ENCODE measurements at places on chromosomes 16 and 17.

DNA sequence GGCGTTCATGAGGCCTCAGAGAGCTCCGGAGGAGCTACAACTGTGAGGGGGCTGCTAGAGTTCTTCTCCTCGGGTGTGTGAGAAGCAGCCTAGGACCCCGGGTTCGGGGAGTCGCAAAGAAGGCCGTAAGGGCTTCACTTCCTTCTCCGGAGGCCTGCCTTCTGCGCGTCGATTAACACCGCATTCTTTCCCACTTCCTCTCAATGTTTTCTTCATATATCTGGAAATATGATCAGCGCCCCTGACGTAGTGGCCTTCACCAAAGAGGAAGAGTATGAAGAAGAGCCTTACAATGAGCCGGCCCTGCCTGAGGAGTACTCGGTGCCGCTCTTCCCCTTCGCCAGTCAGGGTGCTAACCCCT, 449 bp downstream of the SMCR8 start:
- DNase-seq = no peak

DNA sequence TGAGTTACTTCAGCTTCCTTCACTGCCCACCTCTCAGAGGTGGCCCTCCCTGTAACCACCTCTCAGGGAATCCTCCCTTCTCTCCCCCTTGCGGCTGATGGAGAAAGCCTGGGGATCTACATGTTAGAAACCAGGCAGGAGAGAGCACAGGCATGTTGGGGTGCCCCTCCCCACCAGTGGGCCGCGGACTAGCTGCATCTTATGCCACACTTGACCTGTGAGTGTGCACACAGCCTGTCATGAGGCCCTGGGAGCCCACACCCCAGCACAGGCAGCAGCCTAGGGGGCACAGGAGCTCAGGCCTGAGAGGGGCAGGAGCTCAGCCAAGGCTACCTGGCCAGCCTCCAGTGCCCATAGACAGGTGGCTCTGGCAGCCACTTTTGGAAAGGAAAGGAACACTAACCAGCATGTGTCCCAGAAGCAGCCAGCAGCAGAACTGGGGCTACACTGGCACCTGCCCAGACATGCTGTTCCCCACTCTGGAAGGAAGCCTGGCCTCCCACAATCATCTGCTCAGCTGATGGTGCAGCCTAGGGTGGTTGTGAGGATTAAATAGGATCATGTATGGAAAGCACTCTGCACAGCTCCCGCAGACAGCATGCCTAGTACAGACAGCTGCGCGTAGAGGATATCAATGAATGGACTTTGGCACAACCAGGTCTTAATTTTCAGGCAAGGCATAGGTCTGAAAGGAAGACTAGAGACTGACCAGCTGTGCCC, 60.5 kb downstream of the TMEM132E start:
- DNase-seq = no peak

- DNase-seq = no peak
Observed at GRCh38 chr16:4931381-4931780, 5.6 kb downstream of the PPL start.

DNA sequence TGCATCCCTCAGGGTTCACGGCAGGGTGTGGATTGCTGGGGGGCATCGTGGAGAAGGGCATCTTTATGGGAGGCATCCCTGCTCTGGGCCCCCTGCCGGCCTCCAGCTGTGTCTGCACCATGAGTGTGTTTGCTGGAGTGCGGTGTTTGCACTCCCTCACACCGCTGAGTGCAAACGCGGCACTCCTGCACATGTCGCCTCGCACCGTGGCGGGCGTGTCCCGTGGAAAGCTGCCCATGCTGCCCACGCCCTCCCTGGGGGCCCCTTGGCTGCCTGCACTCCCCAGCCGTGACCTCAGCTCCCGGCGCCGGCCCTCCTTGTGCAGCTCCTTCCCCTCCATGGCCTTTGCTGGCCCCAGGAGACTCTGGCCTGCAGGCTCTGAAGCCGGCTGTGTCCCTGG, 74.6 kb upstream of the ZNF750 start:
- DNase-seq = no peak

GRCh38 chr17:68867759-68868516, 87.3 kb downstream of the ABCA8 start:
- DNase-seq = no peak

- no peak for DNase-seq
Observed at GRCh38 chr16:69503244-69503643, 62.5 kb upstream of the NFAT5 start.

DNA sequence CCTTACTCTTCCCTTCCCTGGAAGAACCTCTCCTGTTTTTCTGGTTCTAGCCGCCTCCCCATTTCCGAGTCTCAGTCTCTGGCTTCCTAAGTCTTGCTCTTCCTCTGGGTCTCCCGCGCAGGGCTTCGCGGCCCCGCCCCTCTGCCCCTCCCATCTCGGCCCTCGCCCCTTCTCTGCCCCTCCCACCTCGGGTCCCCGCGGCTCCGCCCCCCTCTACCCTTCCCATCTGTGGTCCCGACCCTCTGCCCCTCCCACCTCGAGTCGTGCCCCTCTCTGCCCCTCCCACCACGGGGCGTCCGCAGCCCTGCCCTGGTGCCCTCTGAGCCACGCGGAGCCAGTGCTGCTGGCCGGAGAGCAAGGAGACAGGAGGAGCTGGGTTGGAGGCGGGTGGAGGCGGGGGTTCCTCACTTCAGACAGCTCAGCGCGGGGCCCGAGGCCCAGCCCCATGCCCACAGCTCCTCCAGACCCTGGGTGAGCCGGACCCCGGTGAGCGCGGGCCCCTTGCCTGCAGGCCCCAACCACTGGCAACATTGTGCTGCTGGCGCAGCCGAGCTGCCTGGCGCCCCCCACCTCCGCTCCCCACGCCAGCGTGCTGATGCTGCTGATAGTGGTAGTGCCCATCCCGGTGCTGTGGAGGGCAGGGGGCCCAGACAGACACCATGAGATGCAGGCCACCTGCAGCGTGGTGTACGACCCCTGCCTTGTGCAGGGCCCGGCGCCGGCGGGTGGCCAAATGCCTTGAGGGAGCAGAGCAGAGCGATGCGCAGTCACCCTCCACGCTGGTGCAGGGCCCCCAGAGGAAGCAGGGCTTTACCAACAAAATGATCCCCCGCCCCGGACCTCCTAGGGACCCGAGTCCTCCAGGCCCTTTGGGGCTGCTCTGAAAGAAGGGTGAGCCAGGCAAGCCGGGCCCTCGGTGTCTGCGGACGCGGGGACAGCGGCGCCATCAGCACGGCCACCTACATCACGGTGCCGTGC, 2115.3 kb downstream of the TP53TG3F start:
- DNase-seq = no peak

GRCh38 chr17:19305256-19305655, 57.3 kb downstream of the B9D1 start:
- DNase-seq = no peak

GRCh38 chr16:88926374-88926990, 50.5 kb downstream of the CBFA2T3 start:
- no peak for DNase-seq

- no peak for DNase-seq
Observed at GRCh38 chr17:10062691-10063385, 135.6 kb downstream of the GAS7 start.

DNA sequence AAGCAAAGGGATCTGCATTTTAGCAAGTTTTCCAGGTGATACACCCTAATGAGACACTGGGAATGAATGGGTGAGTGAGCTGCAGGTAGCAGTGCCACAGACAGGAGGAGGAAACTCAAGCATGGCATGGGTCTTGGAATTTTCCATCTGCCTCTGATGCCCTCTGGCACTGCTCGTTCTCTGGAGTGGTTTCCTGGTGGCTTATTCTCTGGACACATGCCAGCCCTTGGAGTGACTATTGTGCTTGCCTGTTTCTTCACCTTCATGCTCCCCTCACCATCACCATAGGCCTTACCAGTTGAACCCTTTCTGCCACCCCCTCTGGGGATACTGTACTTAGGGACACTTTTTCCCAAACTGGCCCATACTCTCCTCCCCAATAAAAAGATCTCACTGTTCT, 1.6 kb downstream of the COASY start:
- DNase-seq = no peak

DNA sequence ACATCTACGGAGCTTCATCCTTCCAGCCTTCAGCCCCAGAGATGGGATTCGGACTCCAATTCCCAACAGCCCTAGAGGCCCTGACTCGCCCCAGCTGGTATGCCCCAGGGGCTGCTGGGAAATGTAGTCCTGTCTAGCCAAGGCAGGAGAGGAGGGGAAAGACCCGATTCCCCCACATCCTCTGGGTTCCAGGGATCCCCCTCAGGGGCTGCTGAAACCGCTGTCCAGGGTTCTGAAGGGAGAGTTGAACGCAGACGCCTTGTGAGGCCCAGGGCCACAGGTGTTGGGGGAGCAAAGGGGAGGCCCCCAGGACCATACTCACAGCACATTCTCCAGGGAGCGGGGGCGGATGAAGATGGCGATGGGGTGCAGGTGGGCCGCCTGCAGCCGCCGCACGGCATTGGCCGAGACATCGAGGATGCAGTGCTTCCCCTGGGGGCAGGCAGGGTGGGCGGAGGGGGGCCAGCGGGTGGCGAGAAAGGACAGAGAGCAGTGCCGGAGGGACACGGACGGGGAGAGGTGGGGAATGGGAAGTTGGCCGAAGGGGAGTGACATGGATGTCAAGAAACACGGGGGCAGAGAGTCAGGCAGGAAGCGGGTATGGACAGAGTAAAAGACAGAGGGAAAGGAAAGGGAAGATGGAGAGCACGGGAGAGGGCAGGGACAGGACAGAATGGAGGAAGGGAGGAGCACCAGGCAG, 12.6 kb upstream of the ASGR1 start:
- DNase-seq = no peak

DNA sequence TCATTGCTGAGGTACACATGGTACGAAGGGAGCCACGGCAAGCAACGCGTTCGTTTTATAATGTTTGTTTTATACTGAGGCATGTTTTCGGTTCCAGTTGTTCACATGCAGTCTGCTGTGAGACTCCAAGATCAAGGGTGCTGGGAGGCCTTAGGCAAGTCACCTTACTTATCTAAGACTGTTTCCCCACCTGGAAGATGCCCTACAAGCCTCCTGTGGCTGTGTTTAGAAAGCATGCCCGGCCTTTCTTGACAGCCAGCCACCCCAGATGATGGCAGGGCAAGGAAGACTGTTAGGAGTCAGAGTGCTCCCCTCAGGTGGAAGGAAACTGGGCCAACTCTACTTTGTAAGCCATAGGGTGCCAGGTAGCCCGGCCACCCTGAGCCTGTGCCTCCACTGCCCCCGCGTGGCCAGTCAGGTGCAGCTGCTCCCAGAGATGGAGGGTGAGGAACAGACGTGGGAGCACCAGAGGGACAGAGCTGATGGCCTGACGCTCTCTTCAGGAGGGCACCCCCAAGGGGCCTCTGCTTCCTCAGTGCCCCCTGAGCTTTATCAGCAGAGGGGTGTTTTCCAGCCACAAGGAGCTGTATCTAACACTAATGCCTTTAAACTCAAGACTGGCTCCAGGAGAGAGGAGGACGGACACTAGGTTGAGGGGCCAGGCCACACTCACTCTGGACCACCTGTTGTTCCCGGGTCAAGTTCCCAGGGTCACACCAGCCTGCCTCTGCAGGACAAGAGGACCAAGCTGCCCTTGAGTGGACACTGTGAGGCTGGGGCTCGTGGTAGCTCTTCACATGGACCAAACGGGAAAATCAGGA, 5.4 kb downstream of the NAT9 start:
- DNase-seq = peak; percentile 66

DNA sequence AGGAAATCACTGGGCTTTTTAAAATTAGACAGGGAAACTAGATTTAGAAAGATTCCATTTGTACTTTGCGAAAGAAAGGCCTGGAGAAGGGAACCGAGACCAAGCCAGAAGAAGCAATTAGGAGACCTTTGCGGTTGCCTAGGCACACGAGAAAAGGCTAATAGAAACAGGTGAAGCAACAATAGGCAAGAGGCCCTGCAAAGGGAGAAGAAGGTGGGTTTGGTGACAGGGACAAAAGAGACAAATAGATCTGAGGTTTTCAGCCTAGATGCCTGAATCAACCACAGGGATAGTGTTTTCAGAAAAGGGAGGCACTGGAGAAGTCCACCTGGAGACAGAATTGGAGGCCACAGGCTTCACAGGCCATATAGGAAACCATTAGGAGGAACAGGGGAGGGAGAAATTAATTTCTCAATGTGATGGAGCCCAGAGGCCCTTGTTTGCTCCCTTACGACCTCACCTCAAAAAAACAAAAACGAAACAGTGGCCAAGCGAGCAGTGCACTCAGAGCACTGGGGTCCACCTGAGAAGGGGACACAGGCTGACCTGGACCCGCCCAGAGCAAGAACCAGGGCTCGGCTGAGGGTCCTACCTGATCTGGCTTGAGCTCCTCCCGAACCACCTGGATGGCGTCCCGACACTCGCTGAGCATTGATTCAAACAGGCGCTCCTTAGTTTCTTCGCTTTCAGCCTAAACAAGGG, 22.3 kb downstream of the SRP68 start:
- DNase-seq = no peak

DNA sequence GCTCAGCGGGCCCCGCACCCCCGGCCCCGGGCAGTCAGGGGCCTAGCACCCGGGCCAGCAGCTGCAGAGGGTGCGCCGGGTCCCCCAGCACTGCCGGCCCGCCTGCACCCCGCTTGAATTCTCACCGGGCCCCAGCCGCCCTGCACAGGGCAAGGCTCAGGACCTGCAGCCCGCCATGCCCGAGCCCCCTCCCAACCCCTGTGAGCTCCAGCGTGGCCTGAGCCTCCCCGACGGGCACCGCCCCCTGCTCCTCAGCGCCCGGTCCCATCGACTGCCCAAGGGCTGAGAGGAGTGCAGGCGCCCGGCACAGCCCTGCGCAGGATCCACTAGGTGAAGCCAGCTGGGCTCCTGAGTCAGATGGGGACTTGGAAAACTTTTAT, 1.7 kb upstream of the BRCA1 start:
- DNase-seq = no peak

GRCh38 chr16:15415511-15415985, 18.8 kb upstream of the BMERB1 start:
- no peak for DNase-seq

GRCh38 chr16:75420987-75421819, 12.1 kb downstream of the CFDP1 start:
- DNase-seq = no peak

GRCh38 chr16:87657621-87658192, 55.4 kb downstream of the JPH3 start:
- no peak for DNase-seq

DNA sequence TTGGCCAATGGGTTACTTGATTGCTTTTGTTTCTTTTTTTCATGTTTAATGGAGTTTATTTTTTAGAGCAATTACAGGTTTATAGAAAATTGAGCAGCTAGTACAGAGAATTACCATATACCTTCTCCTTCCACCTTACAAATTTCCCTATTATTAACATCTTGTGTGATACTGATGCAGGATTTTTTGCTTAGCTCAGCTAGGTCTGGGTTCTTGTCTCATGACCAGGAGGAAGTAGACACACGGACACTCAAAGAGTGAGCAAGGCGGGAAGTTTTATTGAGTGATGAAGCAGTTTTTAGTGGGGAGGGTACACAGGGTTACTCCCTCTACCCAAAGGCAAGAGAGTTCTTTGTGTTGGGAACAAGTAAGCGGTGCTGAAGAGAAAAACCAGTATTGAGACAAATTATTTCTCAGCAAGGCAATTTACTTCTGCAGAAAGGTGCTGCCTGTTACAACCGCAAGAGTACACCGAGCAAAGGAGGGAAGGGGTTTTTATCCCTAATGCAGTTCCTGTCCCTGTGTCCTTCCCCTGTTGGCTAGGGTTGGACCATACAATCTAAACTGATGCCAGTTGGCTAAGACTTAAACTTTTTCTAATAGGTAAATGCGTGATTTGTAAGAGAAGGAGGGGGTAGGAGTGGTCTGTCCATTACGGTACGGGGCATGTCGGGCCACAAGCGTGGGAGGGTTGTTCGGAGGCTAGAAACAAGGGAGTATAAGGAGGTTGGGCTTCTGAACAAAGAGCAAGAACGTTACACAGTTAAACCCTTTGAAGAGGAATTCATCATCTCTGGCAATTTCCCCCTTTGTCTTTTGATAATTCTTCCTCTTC, 26.9 kb downstream of the SEC14L1 start:
- no peak for DNase-seq

- no peak for DNase-seq
Observed at GRCh38 chr16:20939611-20940010, 39.0 kb downstream of the LYRM1 start.

Measured in stimulated activated CD4-positive, alpha-beta T cell treated with anti-CD3 and anti-CD28 coated beads, Interleukin-1b, Interleukin-23, amount 100 ng/mL, for 4 hours (primary cell).